Stimulated activated CD8-positive, alpha-beta memory T cell treated with anti-CD3 and anti-CD28 coated beads, Interleukin-15, amount 100 ng/mL, for 24 hours (primary cell): ENCODE measurements at places on chromosomes 12 and 14.

GRCh38 chr14:20611277-20611676 is 20.1 kb upstream of the RNASE12 start:
- DNase-seq = no peak

DNA sequence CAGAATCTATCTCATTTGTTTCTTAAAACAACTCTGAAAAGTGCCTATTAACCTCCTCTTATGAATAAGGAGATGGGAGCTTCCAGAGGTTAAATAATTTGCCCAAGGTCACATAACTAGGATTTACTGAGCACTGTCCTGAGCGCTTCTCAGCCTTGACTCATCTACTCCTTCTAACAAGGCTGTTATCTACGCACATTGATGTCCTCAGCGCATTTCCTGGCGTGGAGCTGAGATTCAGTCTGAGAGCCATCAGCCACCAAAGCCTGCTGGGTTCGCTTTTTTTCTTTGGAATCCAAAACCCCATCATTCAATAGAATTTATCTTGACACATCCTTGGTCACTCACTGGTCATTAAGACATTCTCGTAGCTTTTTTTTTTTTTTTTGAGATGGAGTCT is 29.3 kb downstream of the AK7 start:
- no peak for DNase-seq

DNA sequence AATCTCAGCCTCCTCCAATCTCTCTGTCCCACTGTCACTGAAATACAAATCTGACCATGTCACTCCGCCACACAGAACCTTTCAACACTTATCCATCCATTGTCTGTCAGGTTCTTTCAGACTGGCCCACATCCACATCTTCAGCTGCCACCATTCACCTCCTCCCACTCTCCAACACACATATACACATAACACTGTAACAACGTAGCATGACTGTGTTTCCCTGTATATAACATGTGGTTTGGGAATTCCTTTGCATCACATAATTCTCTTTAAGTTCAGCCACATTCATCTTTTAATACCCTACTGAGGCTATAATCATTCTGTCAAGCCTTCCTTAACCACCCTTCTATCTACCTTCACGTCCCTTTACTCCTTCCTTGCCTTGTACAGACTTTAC is 99.2 kb downstream of the PPP2R5E start:
- DNase-seq = no peak

GRCh38 chr14:68619790-68620574 is 172.9 kb downstream of the ZFP36L1 start:
- no peak for DNase-seq

DNA sequence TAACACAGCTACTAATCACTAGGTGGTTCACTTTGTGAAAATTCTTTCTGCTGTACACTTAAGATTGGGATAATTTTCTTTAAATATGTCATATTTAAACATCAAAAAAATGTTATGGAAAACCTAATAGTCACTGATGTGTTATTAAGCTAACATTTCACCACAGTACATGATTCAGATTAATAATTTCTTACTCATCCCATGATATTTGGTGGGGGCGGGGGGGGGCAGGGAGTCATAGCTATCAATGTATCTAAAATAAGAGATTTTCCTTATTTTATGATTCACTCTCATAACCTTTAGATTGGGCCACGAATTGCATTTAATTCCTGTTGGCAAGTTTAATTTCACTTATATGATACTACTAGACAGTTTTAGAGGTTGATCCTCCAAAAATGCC is 88.8 kb downstream of the KCNH5 start:
- DNase-seq = no peak

GRCh38 chr12:46299851-46300250 is 31.0 kb upstream of the SLC38A1 start:
- no peak for DNase-seq

- DNase-seq = no peak
Observed at GRCh38 chr12:29160230-29160629, 11.2 kb downstream of the FAR2 start.

- DNase-seq = no peak
Observed at GRCh38 chr12:128402486-128403243, 135.7 kb downstream of the TMEM132C start.

GRCh38 chr12:13165617-13166041 is 30.9 kb upstream of the EMP1 start:
- peak; percentile 42 for DNase-seq

GRCh38 chr12:81863406-81863805 is 104.3 kb upstream of the PPFIA2 start:
- no peak for DNase-seq

DNA sequence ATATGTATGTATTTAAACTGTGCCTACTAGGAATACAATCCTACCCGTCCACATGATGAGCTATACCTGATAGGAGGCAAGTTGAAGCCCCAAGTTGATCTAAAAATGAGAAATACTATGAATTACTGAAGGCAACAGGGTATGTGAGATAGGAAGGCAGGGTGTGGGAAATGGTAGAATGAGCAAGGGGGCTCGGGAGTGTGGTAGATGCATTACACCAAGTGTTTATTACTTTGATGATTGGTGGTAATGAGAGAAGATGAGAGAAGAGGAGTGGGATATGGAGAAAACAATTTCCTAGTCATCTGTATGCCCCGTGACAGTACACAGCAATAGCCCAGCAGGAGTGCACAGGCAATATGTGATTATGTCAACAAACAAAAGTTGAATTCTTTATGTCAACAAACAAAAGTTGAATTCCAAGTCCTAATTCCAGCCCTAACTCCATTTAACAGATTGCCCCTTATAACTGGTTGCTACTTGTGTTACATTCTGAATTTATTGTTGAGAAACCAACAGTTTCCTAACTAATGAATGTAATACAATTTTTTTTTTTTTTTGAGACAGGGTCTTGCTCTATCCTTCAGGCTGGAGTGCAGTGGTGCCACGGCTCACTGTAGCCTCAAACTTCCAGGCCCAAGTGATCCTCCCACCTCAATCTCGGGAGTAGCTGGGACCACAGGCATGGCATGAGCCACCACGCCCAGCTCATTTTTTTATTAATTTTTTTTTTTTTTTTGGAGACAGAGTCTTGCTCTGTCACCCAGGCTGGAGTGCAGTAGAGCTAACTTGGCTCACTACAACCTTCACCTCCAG is 2.5 kb downstream of the LPCAT3 start:
- no peak for DNase-seq

GRCh38 chr12:98752726-98753125 is 107.6 kb downstream of the APAF1 start:
- no peak for DNase-seq

DNA sequence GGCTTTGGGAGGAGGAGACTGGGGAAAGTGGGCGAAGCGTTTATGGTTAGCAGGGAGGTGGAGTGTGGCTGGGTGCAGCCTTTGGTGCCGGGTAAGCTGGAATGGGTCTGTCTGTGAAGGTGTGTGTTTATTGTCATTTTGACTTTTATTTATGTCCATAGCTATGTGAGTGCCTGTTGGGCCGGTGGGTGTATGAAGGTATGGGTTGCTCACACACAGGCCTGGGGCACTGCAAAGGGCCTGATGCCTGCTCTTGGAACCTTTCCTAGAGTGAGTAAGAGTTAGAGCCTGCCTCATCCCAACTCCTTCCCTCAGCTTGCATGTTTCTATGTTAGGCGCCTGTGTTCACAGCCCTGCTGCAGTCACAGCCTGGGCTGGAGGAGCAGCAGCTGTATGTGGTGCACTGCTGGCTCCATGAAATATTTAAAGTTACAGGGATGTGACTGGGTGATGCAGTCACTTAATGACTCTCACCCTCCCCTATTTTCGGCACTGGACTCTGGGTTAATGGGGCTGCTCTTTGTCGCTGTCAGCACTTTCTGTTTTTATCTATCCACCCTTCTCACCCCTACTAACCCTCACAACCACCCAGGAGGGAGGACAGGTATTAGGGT is 2.6 kb upstream of the PPP1R1A start:
- no peak for DNase-seq
